SK-N-MC (cell line): ENCODE measurements at places on chromosomes 5 and 9.

- no peak for DNase-seq
These were observed 693.2 kb upstream of the CHD1 start for GRCh38 chr5:99621772-99622681.

- no peak for DNase-seq
These were observed 6.1 kb downstream of the ZNF622 start for GRCh38 chr5:16459451-16459850.

GRCh38 chr9:87718231-87718630, 7.7 kb upstream of the CTSL start:
- no peak for DNase-seq

DNA sequence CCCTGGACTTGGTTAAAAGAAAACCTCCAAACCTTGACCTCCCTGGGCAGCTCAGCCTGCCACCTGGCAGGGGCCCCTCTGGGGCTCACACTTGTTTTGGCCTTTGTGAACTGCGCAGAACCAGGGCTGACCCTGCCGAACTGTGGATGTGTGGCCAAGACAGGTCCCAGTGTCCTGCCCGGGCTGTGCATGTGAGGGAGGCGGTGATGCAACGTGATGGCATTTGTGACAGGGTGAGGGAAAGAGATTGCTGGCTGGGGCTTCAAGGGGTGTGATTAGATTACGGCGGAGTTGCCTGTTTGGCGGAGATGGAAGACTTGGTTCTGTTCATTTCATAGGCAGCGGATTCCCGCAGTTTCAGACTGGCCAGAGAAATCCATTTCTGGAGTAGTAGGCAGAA, 30.4 kb upstream of the NKX2-5 start:
- no peak for DNase-seq

DNA sequence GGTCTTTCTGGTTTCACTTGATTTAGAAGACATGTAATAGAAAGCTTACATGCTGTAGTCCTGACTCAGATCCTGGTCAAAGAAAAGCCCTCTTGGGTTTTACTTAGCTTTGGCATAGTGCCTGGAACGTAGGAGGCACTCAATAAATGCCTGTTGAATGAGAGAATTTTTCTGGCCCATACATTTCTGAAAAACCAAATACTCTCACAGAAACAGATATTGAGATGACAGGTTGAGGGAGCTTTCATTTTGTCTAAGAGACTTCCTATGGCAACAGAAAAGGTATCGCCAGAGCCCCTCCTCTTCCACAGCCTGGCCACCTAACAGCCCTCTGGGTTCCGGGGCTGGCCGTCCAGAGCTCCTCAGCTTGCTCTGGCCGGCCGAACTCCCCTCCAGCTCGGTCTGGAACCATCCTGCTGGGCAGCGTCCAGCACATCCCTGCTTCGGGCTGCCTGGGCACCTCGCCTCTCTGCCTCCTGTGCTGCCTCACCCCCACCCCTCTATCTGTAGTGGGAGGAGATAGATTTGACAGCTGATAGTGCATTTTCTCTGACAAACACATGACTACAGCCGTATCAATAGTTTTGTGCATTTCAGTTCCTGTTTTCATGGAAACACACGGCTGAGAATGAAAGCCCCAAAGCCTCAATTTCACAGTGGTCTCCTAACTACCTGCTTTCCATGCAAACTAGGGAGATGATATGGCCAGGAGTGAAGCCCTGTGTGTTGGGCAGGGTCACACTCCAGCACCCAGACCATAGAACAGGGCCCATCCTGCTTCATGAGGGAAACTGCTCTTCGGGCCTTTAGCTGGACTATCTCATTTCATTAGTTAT, 1.1 kb downstream of the IL4 start:
- DNase-seq = no peak

DNA sequence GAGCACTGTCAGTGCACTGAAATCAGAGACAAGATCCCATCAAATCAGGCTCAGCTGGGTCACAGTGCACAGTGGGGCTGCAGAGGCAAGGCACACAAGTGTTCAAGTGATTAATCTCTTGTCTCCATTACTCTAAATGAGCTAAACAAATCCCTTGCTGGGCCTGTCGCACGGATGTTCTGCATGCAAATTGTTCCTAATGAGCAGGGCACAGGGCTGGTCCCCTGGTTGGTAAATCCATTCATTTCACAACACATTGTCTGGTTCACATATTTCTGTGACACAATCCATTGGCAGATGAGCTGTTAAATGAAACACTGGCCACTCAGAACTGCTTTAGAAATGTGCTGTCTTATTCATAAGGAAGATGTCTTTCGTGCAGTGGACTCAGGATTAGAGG, 167.9 kb upstream of the BRINP1 start:
- DNase-seq = no peak
